ENCODE measurements at places on chromosomes 6 and 20.

GRCh38 chr6:147856687-147857086, 348.2 kb downstream of the SAMD5 start:
- no peak for DNase-seq

DNA sequence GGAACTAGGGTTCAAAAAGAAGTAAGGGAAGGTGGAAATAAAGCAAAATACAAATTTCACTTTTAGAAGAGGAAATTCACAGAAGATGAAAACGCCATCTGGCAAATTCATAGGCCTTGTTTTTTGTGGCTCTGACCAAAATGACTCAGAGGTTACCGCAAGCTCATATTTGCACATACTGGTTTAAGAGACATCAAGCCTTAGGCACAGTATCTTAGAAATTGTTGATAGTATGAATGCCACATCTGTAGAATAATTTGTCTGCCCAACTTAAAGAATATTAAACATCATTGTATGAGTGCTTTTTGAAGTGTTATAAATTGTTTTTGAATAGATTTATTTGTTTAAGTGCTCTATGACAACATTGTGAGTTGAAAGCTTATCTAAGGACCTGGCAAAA, 10.6 kb downstream of the TAAR1 start:
- peak; percentile 14 for DNase-seq

DNA sequence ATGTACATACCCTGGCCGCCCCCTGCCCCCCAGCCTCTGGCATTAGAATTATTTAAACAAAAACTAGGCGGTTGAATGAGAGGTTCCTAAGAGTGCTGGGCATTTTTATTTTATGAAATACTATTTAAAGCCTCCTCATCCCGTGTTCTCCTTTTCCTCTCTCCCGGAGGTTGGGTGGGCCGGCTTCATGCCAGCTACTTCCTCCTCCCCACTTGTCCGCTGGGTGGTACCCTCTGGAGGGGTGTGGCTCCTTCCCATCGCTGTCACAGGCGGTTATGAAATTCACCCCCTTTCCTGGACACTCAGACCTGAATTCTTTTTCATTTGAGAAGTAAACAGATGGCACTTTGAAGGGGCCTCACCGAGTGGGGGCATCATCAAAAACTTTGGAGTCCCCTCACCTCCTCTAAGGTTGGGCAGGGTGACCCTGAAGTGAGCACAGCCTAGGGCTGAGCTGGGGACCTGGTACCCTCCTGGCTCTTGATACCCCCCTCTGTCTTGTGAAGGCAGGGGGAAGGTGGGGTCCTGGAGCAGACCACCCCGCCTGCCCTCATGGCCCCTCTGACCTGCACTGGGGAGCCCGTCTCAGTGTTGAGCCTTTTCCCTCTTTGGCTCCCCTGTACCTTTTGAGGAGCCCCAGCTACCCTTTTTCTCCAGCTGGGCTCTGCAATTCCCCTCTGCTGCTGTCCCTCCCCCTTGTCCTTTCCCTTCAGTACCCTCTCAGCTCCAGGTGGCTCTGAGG, 7.6 kb downstream of the CDKN1A start:
- DNase-seq = no peak

DNA sequence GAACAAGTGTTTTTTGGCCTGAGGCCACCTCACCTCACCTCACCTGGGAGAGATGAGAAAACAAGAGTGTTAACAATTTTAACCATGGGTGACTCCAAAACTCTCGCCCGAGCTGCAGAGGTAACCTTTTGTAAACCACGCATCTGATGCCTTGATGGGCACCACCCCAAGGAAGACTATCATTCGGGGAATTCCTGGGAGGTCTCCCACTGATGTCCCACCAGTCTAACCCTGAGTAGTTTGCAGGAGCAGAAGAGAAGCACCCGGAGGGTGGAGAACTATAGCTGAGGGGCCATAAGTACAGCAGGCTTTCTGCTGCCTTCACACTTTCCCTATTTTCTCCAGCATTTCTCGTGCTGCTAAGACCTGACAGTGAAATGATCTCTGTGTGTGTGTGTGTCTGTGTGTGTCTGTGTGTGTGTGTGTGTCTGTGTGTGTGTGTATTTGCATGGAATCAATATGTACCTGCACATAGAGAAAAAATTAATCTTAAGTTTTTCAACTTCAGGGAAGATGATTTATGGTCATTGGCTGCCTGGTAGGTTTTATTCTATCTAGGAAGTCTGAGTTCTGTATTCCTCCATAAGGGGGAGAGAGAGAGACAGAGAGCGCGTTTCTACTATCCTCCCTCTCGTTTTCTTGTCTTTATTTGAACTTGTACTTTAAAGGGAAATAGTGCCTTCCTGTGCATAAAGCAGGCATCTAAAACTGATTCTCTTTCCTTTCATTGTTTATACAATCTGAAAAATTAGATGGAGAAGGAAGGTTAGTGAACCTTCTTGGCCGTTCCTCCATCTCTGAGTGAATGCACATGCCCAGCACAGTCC, 75.8 kb downstream of the CAP2 start:
- no peak for DNase-seq

GRCh38 chr6:157075549-157076450, 247.5 kb downstream of the TMEM242 start:
- no peak for DNase-seq

DNA sequence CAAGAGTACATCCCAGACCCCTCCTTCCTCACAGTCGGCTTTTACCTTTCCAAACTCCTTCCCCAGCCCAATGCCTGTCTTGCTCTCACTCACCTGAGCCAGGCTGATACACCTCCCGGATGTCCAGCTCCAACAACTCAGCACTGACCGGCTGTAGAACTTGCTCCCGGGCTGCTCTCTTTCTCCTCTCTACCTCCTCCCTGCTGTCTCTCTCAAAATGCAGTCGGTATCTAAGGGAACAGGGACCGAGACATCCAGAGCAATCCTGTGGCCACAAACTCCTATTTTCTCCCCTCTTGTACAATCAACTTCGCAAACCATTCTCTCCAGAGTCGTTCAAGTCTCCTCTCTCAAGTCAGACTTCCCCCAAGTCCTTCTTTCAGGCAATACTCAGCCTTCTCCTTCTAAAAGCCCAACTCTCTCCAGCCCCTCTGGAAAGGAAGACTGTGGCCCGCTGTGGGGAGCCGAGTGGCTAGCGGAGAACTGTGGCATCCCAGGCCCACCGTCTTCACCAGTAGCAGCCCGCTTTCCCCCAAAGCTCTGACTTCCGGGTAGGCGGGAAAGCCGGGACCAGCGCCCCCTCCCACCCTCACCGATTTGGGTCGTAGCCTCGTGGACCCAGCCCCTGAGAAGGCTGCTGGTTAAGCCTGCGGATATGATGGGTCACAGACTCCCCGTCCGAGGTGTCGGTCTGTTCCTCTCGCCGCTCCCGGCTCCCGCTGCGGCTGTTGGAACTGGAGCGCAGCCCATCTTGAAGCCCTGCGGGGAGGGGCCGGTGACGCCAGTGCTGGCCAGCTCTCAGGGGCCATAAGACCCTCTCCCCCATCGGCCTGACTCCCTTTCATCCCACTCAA, 1.1 kb downstream of the GNL1 start:
- DNase-seq = peak; percentile 18

DNA sequence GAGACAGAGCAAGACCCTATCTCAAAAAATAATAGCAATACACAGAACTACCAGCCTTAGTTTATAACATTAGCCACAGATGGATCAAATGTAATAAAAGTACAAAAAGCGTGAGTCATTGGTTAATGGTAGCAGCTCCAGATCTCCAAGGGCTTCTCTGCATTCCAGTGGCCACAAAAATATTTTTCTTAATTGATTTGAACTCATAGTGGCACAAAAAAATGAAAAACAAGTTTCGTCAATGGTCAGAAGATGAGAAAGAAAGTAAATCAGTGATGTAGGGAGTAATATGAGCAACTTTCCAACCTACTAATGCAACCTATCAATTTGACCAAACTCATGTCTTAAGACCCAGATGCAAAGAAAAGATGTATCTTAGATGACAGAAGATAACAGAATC, 79.6 kb downstream of the CEP57L1 start:
- no peak for DNase-seq

DNA sequence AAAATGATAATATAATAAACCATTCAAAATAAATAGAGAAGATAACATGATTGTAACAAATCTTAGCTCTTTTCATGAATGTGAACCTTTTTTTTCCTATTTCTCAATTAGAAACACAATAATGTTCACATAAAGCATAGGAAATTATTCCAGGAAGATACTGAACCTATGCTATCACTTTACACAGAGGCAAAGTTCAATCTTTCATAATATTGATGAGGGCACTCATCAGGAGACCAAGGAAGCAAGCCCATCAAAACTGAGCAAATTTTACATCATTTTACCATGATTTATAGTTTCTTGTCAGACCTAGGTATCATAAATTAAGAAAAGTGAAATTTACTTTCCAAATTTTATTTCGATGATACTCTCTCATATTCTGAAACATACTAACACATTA, 938.5 kb downstream of the TBC1D32 start:
- no peak for DNase-seq

GRCh38 chr20:1896484-1897258, 1.5 kb downstream of the SIRPA start:
- no peak for DNase-seq

DNA sequence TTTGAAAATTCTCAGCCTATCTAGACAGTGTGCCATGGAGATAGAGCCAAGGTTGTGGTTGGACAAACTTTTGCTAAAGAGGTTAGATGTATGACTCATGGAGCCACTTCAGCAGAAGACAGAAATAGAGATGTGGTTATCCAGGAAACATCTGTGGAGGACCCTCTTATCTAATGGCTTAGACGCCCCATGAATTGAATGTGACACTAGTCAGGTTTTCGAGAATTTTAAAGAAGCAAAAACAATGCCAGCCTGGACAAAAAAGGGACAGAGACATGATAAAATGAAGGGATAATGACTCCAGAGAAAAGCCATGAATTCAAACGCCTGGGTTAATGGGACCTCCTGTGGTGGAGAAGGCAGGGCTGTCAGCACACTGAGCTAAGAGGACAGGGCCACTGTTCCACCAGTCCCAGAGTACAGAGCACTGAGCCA, 280.5 kb downstream of the CLVS2 start:
- no peak for DNase-seq

GRCh38 chr6:4560221-4561077, 215.8 kb upstream of the CDYL start:
- DNase-seq = no peak

DNA sequence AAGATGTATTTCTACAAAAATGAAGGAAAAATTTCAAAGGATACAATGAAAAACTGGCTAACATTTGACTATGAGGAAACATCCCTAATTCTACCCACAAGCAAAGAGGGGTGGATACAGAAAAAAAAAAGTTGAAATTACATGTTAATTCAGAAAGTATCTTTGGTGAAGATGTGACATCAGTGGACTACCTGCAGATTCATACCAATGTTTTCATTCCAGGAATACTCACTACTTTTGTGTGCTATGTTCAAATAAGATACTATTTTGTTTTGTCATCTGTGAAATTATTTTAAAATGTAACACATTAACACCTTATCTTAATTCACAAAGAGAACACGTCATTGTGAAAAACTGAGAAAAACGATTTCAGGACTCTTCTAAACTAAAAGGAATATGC, 159.3 kb upstream of the SHLD1 start:
- no peak for DNase-seq

DNA sequence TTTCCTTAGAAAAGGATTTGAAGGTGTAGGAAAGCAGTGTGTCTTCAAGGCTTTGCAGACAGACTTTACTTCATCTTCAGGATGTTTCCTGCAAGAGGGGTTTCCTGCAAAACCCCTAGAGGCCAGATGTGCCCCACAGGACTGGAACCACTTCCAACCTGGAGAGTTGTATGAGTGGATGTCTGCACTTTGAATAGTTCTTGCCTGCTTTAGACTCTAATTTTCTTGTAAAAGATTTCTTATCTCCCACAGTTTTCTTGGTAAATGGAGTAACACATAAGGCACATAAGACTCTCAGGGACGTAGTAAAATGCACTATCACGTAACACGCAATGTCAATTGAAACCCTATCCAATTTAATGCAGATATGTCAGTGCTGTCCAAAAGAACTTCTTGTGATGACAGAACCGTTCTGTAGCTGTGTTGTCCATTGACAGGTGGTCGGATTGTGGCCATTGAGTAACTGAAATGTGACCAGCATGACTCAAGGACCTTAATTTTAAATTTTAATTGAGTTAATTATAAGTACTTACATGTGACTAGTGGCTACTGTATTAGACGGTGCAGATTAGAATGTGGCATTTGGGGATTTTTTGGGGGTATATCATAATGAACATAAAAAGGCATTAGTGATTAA, 118.7 kb downstream of the JARID2 start:
- DNase-seq = no peak

DNA sequence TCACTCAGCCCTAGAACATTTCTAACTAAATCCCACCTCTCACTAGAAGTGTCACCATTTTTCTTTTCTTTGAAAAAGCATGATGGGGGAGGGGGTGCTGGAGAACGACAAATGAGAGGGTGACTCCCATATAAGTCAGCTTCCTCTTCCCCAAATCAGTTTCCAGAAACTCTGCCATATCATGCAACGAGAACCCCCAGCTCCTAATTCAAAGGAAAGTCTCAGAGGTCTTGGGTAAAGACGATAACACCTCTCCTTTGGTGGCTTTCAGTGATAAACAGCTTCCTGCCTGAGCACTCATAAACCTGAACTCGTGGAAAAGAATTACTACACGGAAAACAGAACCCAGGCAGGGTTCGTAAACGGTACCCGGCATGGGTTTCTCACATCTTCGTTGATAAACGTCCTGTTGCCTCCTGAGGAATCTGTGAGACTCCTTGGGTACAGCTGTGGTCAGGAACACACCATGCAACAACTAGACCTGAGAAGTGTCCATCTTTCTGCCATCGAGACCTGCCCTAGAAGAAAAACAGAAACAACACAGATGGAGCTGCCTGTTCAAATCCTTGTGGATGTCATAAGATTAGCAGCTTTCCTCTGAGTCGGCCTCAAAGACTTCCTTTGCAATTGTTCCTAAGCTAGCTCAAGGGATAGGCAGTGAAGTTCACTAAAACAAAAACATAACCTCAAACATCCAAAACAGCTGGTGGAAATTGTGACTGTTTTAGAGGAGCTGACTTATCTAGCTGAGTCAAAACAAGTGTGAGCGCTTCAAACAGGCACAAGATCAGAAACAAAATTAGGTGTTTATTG, 185.8 kb upstream of the PRDM1 start:
- no peak for DNase-seq

DNA sequence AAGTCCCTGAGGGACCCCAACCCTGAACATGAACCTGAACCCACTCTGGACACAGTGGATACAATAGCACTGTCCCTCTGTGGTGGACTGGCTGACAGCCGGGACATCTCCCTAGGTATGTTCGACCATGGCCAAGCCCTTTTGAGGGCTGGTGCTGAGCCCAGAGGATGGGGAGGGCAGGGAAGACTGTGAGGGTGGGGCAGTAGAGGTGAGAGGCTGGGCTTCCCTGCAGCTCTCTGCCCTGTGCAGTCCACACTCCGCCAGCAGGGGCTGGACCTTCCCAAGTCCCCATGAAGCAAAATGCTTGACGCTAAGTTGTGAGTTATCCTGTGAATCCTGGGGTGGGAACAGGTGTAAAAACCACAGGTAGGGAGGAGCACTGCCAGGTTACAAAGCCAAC, 11.5 kb downstream of the LPIN3 start:
- DNase-seq = no peak

- DNase-seq = no peak
These were observed 517.8 kb upstream of the FLRT3 start for GRCh38 chr20:14855171-14855570.

- no peak for DNase-seq
These were observed 93.3 kb downstream of the HS3ST5 start for GRCh38 chr6:114249522-114249921.

- DNase-seq = no peak
These were observed 11.7 kb downstream of the MMP24 start for GRCh38 chr20:35238170-35238569.

Data from CD4-positive, alpha-beta T cell treated with Interleukin-1 beta for 1 hour (primary cell).